ENCODE measurements at places on chromosomes 4 and X. TPM values are rescaled to one million over a fixed set of nuclear protein-coding genes. Genes with fewer than 3 reads are reported as not detected.

- no peak for DNase-seq
Observed at GRCh38 chr4:56430203-56430602, 5.2 kb downstream of the PPAT start.

GRCh38 chr4:106450249-106450648 is 81.7 kb upstream of the GIMD1 start:
- DNase-seq = no peak

DNA sequence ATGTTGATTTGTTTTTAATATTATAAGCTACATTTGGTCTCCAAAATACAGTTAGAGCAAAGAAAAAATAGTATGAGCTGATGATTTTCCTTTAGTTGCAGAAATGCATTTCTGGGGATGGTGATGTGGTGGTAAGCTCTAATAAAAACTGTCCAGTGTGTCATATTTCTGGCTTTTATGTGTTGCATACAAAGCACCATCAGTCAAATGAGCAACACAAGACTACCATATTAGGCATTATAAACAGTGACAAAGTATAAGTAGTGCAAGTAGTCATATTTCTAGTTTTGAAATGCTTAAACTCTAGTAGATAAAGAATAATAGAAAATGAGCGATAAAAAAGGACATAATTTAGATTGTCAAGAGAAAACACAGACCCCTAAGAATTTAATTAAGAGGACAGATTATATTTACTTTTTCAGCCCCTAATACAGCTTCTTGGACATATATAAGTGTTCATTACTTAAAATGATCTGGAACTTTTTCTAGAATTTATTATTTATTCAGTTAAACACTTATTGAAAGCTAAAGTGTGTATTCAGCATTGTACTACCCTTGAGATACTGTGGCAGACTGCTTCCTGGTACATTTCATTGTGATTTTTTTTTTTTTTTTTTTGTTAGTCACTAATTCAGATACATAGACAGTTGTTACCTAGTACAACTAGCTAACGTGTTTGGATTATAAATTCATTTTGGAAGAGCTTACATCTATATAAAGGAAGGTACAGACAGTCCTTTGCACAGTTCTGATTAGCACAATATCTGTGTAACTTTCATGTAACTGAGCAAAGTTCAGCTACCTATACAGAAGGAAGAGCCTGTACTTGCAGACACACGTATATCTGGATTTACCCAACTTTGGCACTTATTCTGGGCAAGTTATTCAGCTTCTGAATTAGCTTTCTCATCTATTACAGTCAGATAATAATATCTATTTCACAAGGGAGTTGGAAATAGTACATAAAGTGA is 22.3 kb downstream of the RAP1GDS1 start:
- no peak for DNase-seq

DNA sequence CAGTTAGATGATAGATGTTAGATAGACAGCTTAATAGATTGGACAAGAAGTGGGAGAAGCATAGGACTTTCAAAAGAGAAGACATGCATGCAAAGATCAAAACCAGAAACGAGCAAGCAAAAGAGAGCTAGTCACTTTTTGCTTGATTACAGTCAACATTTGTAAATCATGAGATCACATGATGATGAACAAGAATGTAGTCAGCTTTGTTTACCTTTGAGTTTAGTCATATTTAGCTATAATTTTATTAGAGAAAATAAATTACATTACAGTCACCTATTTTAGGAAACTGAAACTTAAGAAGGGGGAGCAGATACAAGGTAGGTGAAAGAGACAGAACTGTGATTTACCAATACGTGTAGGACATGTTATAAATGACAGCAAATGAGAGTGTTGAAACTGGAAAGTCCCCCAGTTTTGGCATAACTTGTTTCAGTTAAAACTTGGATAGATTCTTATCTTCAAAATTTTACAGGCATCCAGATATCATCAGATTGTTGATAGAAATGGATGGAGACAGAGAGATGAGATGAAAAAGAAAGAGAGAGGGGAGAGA is 1083.1 kb upstream of the PCDH10 start:
- no peak for DNase-seq

The SORBS2 gene
- total RNA-seq = 103 TPM

The DUSP21 gene
- not detected for total RNA-seq

The PAGE2 gene
- total RNA-seq = not detected

The ERCC6L gene
- 0.26 TPM for total RNA-seq

The HSFX1 gene
- 2.5 TPM for total RNA-seq
